ENCODE measurements at places on chromosomes 4 and X.

GRCh38 chrX:29728639-29729038 is 486.7 kb upstream of the MAGEB2 start:
- no peak for DNase-seq

- DNase-seq, result no peak
Measured at GRCh38 chr4:74942251-74942917, 9.5 kb downstream of the PARM1 start.

- no peak for DNase-seq
Measured at GRCh38 chr4:144288011-144288903, 147.7 kb upstream of the GYPA start.

DNA sequence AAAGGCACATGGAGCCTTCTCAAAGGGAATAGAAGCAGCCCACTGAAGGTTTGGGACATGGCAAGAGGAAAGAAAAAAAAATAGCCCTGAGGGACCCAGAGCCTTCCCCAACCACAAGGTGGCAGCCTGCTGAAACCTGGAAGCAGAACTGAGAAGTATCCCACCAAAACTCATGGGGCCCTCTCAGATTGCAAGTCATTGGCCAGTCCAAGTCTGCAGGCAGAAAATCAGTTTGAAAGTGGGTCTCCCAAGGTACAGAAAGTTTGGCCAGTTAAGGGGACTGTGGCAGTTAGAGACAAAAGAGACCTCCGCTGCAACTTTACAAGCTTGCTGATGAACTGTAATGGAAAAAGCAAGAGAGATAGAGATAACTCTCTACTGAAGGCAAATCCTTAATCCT is 155.8 kb downstream of the ANTXR2 start:
- no peak for DNase-seq

DNA sequence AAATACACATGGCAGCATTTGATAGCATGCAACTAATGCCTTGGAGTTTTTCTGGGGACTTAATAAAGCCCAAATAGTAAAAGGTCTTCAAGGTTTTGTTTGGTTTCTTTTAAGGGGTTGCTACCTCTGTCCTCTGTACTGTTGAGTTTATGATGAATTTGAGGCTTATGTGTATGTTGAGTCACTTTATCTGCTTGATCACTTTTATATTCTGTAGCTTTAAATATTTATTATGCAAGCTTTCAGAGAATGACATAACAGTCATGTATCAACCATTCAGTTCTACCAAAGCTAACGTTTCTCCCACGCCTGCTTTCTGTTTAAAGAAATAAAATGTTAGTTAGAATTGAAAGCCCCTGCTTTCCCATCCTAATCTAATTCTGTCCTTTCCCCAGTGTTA is 122.2 kb downstream of the NHS start:
- no peak for DNase-seq

Data from DMS 273 treated with DMSO at 0.1 percent for 48 hours (cell line).